Upper lobe of left lung (tissue), 6 donors: ENCODE measurements at places on chromosomes 6 and 20.
A peak's percentile ranks its signal among the peaks of the same experiment; 100 is the strongest.

DNA sequence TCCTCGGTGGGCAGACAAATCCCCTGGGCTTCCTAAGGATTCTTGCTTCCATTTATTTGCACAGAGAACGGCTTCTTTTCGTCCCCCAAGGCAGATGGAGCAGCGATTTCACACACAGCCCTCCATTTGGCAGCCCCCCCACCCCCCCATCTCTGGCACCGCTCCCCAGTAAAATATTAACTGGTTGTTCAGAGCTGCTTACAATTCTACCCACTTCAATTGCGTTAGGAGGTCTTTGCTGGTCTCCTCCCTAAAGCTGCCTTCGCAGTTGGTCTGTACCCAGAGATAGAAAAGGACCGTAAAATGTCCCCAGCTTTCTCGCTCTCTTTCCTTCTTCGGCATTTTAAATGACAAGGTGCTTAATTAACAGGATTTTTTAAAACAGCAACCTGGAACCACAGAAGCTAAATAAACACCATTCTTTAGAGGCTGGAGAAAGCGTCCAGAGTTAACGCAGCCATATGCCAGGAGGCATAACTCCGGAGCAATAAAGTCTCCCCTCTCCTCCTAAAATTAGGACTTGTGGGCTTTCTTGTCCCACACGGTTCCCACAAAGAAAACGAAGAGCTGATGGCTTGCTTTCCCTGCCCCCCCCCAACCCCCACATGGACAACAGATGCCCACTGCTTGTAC is 1.7 kb upstream of the ZMYND8 start:
- no peak for DNase-seq
- no peak overlapping the region for H3K4me3 ChIP-seq
- H3K4me1 ChIP-seq, result peaks cover 100% of the 10 kb centered on the region
- no peaks in the 10 kb centered on the region for H3K36me3 ChIP-seq
- H3K27ac ChIP-seq, result peak overlapping the region; percentile 97
- no peaks in the 10 kb centered on the region for H3K27me3 ChIP-seq

GRCh38 chr20:50646483-50646996 is 44.8 kb downstream of the RIPOR3 start:
- H3K4me3 ChIP-seq, result no peak overlapping the region
- no peaks in the 10 kb centered on the region for H3K36me3 ChIP-seq
- no peaks in the 10 kb centered on the region for H3K27me3 ChIP-seq
- H3K4me1 ChIP-seq, result peaks cover 25% of the 10 kb centered on the region
- DNase-seq, result no peak

DNA sequence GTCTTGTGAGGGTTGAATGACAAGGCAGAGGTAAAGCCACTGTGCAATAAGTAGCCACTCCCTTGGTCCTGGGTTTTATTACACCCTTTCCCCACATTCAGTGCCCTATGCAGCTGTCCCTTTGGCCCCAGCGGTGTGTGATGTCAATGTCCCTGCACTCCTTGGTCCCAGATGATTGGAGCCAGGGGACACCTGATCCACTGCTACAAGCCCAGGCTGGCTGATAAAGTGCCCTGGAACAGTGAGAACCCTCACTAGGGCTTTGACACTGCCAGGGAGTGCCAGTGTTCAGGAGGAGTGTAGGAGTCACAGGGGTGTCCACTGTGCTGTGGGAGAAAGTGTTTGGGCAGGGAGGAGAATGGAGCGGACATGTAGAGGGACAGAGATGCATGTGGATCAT is 30.4 kb downstream of the GABRR1 start:
- no peaks in the 10 kb centered on the region for H3K27me3 ChIP-seq
- H3K36me3 ChIP-seq, result no peaks in the 10 kb centered on the region
- H3K4me3 ChIP-seq, result no peak overlapping the region
- DNase-seq, result no peak
- H3K27ac ChIP-seq, result no peak overlapping the region

- H3K36me3 ChIP-seq, result no peaks in the 10 kb centered on the region
- H3K27ac ChIP-seq, result no peak overlapping the region
- no peaks in the 10 kb centered on the region for H3K4me1 ChIP-seq
- no peaks in the 10 kb centered on the region for H3K27me3 ChIP-seq
Measured at GRCh38 chr6:37804586-37804985, 14.9 kb upstream of the ZFAND3 start.

DNA sequence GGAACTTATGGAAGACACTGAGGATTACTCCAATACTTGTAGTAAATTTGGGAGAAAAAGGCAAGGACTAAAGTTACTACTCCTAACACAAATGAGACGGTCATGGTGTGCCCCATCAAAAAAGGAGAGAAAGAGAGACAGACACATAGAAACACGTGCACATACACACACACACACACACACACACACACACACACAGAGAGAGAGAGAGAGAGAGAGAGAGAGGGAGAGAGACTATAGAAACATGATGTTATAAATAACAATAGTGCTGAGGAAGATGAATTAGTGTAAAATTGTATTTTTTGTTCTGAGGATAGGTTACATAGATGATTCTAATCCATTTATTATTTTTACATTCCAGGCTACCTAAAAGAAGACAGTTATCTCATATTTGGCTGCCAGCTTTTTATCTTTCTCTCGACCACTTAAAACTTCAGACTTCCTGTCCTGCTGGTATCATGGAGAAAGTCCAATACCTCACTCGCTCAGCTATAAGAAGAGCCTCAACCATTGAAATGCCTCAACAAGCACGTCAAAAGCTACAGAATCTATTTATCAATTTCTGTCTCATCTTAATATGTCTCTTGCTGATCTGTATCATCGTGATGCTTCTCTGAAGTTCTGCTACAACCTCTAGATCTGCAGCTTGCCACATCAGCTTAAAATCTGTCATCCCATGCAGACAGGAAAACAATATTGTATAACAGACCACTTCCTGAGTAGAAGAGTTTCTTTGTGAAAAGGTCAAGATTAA is 10.5 kb downstream of the PLN start:
- peak overlapping the region; percentile 3 for H3K27ac ChIP-seq
- no peaks in the 10 kb centered on the region for H3K4me1 ChIP-seq
- DNase-seq, result no peak
- no peaks in the 10 kb centered on the region for H3K27me3 ChIP-seq
- H3K36me3 ChIP-seq, result no peaks in the 10 kb centered on the region
